ENCODE measurements at places on chromosomes 1 and 21.

DNA sequence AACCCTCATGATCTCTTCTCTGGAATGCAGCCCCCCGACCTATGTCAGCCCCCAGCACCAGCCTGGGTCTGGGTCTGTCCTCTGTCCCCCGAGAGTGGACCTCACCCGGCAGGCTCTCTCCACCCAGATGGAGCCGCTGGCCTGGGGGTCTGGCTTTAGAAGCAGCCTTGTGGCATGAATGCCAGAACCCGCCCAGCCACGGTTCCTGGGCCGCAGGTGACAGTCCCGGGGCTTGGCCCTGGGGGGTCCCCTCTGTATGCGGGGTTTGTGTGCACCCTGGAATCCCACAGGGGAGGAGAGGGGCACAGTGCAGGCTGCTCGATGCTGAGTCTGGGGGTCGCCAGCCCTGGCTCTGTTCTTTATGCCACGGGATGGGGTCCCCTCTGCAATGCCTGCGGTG lies 96.0 kb upstream of the ACTRT2 start:
- no peak for DNase-seq

GRCh38 chr1:28580722-28581530 lies 11.1 kb upstream of the RAB42 start:
- DNase-seq, result no peak

DNA sequence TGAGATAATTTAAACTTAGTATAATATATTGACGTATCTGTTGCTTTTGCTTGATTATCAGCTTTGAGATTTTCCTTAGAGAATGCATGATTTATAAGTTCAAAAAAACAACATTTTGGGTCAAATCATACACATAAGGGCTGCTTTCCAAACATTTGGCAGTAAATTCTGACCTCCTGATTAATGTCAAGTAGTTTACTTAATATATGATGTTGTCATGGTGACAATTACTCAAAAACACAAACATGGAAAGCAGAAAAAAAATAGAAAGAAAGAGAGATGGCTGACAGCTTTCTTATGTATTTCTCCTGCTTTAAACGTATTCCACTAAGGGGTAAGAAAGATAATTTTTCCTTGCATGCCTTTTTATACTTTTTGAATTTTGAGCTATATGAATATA lies 258.2 kb upstream of the C1orf105 start:
- no peak for DNase-seq

- no peak for DNase-seq
Measured at GRCh38 chr1:26067432-26067911, at the start of gene TRIM63. TRIM63 (minus strand) TSS chr1:26067630; CDS start chr1:26067494, 136 bp downstream.

DNA sequence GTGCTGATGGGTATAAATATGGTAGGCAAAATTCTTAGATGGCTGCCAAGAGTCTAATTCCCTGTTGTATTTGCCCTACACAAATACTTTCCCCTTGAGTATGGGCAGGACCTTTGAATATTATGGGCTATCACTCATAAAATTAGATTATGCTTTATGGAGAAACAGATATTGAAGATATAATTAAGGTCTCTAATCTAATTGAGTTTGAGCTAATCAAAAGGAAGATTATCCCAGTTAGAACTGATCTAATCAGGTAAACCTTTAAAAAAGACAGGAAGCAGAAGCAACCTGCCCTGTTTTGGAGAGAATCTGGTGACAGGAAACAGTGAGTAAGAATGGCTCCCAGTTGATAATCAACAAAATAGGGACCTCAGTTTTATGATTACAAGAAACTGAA lies 609.0 kb upstream of the PRMT6 start:
- DNase-seq, result no peak

DNA sequence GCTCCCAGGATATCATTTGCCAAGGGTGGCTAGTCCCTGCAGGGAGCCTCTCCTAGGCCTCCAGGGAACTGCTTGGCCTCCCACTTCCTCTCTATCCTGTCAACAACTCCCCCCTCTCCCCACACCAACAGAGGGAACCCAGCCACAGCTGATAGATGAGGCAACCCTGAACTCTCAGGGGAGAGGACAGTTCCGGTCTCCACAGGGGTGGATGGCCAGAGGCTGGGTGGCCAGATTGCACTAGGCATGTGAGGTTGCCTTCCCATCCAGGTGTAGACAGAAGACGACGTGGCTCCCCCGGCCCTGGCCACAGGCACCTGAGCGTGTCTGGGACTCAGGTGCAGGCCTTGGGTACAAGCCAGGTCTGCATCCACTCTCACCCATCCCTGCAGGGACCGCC lies 53.3 kb downstream of the TOR1AIP2 start:
- DNase-seq, result peak; percentile 33

Measured in Kasumi-1 (cell line).